Retinal pigment epithelial cell (primary cell): ENCODE measurements at places on chromosomes 2 and 18.
A peak's percentile ranks its signal among the peaks of the same experiment; 100 is the strongest.

DNA sequence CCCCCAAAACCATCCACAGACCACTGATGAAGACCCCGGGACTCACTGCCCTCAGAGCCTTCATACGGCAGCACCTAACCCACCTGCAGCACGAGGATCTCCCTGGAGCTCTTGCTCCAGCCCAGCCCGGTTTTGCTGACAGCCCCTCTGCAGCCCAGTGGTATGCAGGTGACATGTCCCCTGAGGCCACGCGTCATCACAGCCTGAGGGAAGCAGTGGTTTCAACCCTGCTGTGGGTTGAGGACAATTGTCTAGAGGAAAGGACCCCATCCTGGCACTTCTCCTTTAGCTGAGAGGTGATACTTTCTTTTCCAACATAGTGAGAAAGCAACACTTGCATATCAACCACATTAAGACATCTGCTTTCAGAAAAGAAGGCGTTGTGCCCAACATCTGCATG is 134.0 kb downstream of the SEPTIN10 start:
- DNase-seq: no peak

- DNase-seq: no peak
These were observed 1.2 kb downstream of the TXNL1 start for GRCh38 chr18:56637176-56637575.

- DNase-seq: no peak
These were observed 80.5 kb downstream of the ZBTB7C start for GRCh38 chr18:48328473-48329210.

DNA sequence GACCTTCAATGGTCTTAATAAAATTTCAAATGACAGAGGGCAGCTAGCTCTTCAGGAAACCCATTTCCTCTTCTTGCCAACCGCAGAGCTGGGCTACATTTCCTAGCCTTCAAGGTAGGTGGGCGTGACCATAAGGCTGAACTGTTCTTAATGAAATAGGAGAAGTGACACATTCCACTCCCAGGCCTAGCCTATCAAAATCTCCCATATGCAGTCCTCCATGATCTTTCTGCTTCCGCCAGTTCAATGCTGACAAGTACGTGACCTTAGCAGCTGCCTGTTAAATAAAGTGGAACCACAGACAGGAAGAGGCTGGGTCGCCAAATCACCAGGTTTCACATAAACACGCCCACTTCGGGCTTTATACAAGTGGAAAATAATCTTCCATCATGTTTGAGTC is 13.2 kb downstream of the SERPINE2 start:
- DNase-seq: no peak

DNA sequence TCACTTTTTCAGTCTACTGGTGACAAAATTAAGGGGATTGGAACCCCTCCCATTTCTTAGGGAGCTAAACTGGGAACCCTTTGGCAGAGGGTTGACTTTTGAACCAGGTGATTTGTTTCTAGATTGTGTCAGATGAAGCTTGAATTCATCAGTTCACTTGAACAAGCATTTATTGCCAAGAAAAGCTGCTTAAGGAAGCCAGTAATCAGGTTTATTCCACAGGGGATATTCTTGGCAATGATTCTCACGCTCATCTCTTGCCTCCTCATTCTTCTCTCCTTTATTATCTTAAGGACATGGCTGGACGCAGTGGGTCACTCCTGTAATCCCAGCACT is 101.0 kb downstream of the ALPK2 start:
- DNase-seq: no peak

- DNase-seq: no peak
These were observed 1.1 kb downstream of the ITGAV start for GRCh38 chr2:186590759-186591505.

GRCh38 chr2:26298286-26298637 is 47.7 kb upstream of the SELENOI start:
- no peak for DNase-seq

- no peak for DNase-seq
These were observed 21.6 kb downstream of the ZSWIM2 start for GRCh38 chr2:186827411-186827810.

- DNase-seq: no peak
These were observed 30.5 kb downstream of the LRP1B start for GRCh38 chr2:142100139-142100873.

GRCh38 chr18:47817017-47817794 is 113.3 kb downstream of the SMAD2 start:
- no peak for DNase-seq

- no peak for DNase-seq
These were observed 8.1 kb downstream of the PFN4 start for GRCh38 chr2:24115057-24115456.

DNA sequence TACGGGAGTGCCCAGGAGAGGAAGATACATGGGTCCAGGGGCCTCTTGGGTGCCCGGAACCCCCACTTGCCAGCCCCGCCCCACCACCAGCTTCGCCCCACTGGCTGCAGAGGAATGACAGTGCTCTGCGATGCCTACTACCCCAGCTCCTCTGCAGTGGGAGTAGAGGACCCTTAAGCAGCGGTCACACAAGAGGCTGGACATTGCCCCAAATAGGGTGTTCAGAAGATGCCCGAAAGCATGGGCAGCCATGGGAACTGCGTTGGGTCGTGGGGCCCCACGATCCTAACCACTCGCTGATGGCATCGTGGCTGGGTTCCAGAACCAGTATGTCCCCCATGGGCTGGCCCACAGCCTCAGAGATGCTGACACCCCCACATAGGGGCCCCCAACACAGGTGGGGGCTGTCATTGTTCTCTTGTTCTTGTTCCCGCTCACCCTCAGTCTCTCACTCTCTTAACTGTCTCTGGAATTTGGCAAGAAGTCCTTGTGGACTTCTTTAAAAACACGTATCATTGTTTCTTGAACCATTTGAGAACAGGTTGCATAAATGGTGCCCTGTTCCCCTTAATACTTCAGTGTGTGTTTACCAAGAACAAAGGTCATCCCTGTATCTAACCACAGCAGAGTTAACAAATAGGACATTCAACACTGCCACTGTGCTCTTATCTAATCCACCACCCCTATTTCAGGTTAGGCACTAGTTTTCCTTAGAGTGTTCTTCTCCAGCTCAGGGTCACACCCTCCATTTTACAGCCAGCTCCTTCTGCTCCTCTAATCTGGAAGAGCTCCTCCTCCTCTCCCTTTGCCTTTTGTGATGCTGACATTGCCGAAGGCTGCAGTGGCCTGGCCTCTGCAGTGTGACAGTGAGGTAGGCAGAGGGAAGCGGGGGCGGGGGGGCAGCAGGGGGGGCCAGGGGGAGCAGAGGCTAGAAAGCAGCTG is 76.3 kb downstream of the STPG4 start:
- DNase-seq: no peak

GRCh38 chr2:168686452-168687191 is 115.8 kb upstream of the NOSTRIN start:
- no peak for DNase-seq

GRCh38 chr2:83234246-83234645 is 1224.8 kb downstream of the SUCLG1 start:
- DNase-seq: no peak

DNA sequence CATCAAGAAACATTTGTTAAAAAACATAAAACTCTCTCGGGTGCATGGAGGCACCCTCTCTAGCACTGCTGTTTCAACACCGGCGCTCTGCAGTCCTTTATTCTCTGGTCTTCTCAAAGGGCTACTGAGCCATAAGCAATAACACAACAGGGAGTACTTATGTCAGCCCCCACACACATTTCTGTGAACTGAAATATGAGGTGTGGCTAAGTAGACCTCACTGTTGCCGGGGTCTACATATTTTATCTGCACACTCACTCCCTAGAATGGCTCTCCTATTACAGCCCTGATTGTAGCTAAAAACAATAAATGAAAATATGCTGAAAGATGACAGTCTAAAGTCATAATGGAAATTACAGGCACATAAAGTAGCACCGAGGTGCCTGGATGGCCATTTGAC is 235.1 kb downstream of the GRB14 start:
- DNase-seq: no peak

DNA sequence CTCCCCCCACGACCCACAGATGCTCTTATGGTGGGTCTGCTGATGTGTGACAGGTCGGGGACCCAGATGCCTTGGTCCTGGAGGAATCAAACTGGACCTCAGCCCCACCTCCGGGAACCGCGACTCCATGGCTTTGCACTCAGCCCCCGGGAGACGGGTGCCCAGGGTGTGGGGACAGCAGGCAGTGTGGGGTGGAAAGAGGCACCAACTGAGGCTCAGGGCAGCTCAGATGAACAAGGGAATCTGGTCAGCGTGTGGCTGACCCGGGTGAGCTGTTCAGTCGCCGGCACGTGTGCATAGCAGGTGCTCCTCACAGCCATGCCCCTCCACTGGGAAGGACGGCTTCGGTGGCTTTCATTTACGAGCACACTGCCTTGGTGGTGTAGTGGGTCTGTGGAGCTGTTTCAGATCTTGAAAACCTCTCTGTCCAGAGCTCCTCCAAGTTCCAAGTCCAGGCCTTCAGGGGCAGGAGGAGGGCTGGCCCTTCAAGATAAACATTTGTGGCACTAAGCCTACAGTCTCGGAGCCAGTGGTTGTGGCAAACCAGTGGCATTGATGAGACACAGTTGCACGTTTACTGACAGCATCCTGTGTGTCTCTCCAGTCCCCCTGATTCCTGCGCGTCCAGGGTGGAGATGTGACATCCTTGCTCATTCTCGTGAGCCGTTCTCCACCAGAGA is 471.2 kb upstream of the HS6ST1 start:
- no peak for DNase-seq

DNA sequence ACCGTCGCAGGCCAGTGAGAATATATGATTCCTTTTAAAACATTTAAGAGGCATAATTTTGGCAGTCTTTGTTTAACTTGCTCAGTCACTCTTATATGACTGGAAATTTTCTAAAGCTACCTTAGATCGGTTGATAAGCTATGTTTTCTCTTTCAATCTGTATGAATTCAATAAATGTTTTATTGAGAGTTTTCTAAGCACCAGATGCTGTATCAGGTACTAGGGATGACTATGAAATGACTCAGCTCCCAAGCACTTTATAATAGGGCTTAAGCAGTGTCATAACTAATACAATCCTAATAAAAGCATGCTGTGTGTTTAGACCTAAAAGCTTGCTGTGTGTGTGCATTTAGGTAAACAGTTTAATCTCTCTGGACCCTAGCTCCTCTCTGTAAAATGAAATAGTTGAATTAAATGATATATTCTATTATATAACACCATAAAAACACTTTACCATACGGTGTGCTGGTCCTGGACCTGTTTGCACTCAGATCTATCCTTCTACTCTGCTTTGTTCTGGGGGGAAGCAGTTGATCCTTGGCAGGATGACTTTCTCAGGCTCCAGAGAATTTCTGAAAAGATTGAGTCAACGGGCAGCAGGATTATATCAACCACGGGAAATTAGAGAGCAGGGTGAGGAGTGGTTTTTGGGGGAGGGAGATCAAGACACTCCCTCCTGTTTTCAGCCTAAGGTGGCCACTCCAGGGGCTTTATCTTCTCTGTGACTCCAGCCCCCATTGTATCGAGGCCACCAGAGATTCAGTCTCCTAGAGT is 26.1 kb upstream of the SLC38A11 start:
- DNase-seq: peak; percentile 58

- DNase-seq: no peak
These were observed 108.0 kb downstream of the TWIST2 start for GRCh38 chr2:238955648-238956531.

DNA sequence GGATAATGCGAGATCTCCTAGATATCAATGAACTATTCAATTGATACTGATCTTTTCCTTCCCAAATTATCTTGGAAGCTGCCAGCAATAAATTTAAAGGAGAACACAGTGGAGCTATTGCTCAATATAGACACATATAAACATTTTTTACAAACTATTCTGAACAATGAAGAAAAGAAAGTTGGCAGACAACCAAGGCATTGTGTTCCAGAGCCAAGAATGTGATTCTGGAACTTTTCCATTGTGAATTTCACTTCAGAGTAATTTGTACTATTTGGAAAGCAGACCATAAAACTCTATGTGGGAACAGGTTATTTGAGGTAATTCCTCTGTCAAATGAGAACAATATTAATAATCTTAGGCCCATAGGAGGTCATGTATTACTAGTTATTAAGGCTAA is 588.2 kb downstream of the IRS1 start:
- peak; percentile 83 for DNase-seq

GRCh38 chr18:48153613-48154481 is 223.4 kb upstream of the SMAD2 start:
- DNase-seq: no peak

GRCh38 chr2:47309952-47310800 is 92.8 kb upstream of the MSH2 start:
- no peak for DNase-seq

DNA sequence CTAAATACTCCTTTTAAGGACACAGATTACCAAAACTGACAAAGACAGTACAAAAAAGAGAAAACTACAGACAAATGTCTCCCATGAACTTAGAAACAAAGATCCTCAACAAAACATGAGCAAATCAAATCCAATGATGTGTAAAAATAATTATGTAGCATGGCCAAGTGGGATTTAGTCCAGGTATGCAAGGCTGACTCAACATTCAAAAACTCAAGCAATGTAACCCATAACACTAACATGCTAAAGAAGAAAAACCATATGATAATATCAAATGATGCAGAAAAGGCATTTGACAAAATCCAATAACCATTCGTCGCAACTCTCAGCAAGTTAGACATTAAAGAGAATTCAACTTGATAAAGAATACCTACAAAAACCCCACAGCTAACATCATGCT is 239.0 kb upstream of the KLHL29 start:
- peak; percentile 56 for DNase-seq

DNA sequence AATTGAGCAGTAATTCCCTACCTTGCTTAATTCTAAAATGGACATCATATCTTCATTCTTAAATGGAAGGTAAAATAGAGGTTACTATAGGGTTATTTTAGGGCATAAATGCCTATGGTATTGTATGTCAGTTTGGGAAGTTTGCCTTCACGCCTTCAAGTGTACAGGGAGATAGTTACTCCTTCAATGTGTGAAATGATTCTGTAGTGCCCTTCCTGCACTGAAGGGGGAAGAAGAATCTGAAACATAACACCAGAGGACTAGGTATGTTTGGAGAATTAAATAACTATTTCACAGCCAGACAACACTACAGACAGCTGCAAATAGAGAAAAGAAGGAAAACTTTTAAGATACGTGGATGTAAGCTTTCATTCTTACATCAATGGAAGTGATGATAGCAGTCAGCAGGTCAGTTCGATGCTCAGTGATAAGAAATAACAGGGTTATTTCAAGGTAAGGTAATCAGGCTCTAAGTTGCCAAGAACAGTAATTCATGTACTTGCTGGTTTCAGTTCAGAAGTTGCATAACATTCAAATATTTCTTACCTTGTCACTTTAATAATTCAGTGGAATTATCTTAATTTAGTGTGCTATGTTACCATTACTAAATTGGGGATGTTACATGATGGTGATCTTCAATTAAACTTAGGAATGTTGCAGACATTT is 4.0 kb downstream of the PKP4 start:
- no peak for DNase-seq

- no peak for DNase-seq
These were observed 678.8 kb downstream of the DCC start for GRCh38 chr18:53018791-53019190.

DNA sequence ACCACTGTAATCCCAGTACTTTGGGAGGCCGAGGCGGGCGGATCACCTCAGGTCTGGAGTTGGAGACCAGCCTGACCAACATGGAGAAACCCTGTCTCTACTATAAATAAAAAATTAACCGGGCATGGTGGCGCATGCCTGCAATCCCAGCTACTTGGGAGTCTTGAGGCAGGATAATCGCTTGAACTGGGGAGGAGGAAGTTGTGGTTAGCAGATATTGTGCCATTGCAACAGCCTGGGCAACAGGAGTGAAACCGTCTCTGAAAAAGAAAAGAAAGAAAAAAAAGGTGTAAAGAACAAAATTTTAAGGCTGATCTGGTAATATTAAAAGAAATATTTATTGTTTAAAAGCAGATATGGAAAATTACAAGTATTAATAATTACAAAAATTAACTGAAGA is 29.7 kb downstream of the ZNF804A start:
- DNase-seq: no peak
